Smooth muscle cell of the coronary artery (primary cell): ENCODE measurements at places on chromosomes 13 and 19. TPM values are rescaled to one million over a fixed set of nuclear protein-coding genes. Genes with fewer than 3 reads are reported as not detected.

KLK2 gene
- total RNA-seq = not detected in 2 replicates

LINGO3 gene
- total RNA-seq = under 0.01 TPM in 1 of 2 replicates, not detected in the other

CERS1 gene
- 4.4 and 5.7 TPM in 2 replicates for total RNA-seq

RGS9BP gene
- 0.23 and 0.47 TPM in 2 replicates for total RNA-seq

APC2 gene
- total RNA-seq = under 0.01 and 0.08 TPM in 2 replicates

SOX1 gene
- not detected in 2 replicates for total RNA-seq

IGFL2 gene
- not detected in 2 replicates for total RNA-seq

ZNF112 gene
- 6.7 and 7.1 TPM in 2 replicates for total RNA-seq

ATP4B gene
- total RNA-seq = not detected in 2 replicates

ZIK1 gene
- total RNA-seq = 4.6 and 11.3 TPM in 2 replicates

ZNF559 gene
- 11.0 and 11.4 TPM in 2 replicates for total RNA-seq

SRRM5 gene
- not detected in 2 replicates for total RNA-seq

PCDH17 gene
- total RNA-seq = 0.08 and 0.12 TPM in 2 replicates

URI1 gene
- total RNA-seq = 58.3 and 79.7 TPM in 2 replicates

GNA15 gene
- total RNA-seq = 0.08 TPM in 1 of 2 replicates, not detected in the other

FUT1 gene
- total RNA-seq = under 0.01 and 0.68 TPM in 2 replicates

FCAR gene
- not detected in 2 replicates for total RNA-seq

NCR1 gene
- total RNA-seq = not detected in 2 replicates

RAVER1 gene
- total RNA-seq = 8.2 and 10.9 TPM in 2 replicates

NCAN gene
- under 0.01 TPM in 1 of 2 replicates, not detected in the other for total RNA-seq

HPN gene
- 0.12 TPM in 1 of 2 replicates, not detected in the other for total RNA-seq

CD209 gene
- not detected in 2 replicates for total RNA-seq

OR7C1 gene
- not detected in 2 replicates for total RNA-seq

C19orf33 gene
- total RNA-seq = 0.30 and 0.47 TPM in 2 replicates

CRB3 gene
- total RNA-seq = 0.08 TPM in 1 of 2 replicates, not detected in the other

IGFL1 gene
- total RNA-seq = not detected in 2 replicates

CILP2 gene
- total RNA-seq = 0.08 and 0.12 TPM in 2 replicates

GFY gene
- total RNA-seq = not detected in 2 replicates

CEACAM1 gene
- not detected in 2 replicates for total RNA-seq

MYO1F gene
- total RNA-seq = 0.12 and 0.23 TPM in 2 replicates

NUMBL gene
- total RNA-seq = 21.6 and 31.6 TPM in 2 replicates

PLIN5 gene
- total RNA-seq = not detected in 2 replicates

PCSK4 gene
- 0.68 and 1.5 TPM in 2 replicates for total RNA-seq

PROZ gene
- total RNA-seq = not detected in 2 replicates

TMC4 gene
- 0.15 TPM in 1 of 2 replicates, not detected in the other for total RNA-seq

DYRK1B gene
- 9.0 and 11.7 TPM in 2 replicates for total RNA-seq

NKPD1 gene
- 0.08 and 0.23 TPM in 2 replicates for total RNA-seq

FBL gene
- 232 and 277 TPM in 2 replicates for total RNA-seq

VMAC gene
- total RNA-seq = 2.8 and 4.8 TPM in 2 replicates
